ENCODE measurements at places on chromosomes 5 and 9.

GRCh38 chr5:3110371-3110770 is 358.9 kb upstream of the IRX2 start:
- DNase-seq = no peak

- DNase-seq = no peak
Observed at GRCh38 chr5:100493996-100494395, 41.2 kb upstream of the FAM174A start.

DNA sequence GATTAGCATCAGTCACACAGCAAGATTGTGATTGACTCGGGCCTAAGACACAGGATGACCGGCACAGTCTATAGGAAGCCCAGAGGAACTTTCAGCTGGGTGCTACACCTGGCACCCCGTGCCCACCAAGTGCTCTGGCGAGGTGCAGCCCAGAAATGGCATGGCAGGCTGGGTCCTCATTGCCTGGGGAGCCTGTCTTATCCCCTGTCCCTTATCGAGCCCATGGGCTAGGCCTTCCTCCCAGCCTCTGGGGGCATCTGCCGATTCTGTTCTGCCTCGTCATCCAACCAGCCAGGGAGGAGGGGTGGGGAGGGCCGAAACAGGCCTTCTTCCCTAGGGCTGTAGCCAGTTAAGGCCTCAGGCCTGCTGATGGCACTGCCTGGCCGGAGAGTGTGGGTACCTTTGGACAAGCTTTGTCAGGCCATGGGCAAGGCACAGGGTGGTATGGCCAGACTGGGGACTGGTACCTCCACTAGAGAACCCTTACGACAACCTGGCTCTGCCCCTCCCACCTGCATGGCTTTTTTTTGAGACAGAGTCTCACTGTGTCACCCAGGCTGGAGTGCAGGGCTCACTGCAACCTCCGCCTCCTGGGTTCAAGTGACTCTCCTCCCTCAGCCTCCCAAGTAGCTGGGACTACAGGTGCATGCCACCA is 1.6 kb downstream of the GRK6 start:
- DNase-seq = no peak

GRCh38 chr5:146426853-146427618 is 20.1 kb upstream of the TCERG1 start:
- peak; percentile 70 for DNase-seq

GRCh38 chr5:112886975-112887374 is 25.9 kb downstream of the SRP19 start:
- no peak for DNase-seq

GRCh38 chr5:124007675-124008398 is 495.9 kb downstream of the CSNK1G3 start:
- DNase-seq = no peak

GRCh38 chr5:137672001-137672400 is 63.9 kb downstream of the KLHL3 start:
- DNase-seq = no peak

GRCh38 chr5:168339109-168339771 is 47.8 kb downstream of the WWC1 start:
- DNase-seq = peak; percentile 26

GRCh38 chr9:93224591-93224990 is 40.7 kb downstream of the WNK2 start:
- no peak for DNase-seq

DNA sequence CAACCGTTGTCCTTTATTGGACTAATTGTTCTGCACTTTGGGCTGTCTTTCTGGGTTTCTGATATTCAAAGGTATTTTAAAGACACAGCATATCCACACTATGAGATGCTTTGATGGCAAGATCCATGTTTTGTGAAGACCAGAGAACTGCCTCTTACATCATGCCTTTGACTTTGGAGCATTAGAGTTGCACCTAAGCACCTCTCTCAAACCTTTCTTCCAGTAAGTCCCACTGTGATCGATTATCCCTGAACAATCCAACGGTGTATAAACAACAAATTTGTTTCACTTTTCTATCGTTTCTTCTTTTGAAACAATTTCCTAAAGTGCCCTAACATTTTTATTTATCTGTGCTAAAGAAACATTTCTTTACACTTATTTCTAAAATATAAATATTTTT is 144.4 kb downstream of the KCTD16 start:
- DNase-seq = no peak

- no peak for DNase-seq
Observed at GRCh38 chr9:81893929-81894328, 34.3 kb upstream of the SPATA31D4 start.

DNA sequence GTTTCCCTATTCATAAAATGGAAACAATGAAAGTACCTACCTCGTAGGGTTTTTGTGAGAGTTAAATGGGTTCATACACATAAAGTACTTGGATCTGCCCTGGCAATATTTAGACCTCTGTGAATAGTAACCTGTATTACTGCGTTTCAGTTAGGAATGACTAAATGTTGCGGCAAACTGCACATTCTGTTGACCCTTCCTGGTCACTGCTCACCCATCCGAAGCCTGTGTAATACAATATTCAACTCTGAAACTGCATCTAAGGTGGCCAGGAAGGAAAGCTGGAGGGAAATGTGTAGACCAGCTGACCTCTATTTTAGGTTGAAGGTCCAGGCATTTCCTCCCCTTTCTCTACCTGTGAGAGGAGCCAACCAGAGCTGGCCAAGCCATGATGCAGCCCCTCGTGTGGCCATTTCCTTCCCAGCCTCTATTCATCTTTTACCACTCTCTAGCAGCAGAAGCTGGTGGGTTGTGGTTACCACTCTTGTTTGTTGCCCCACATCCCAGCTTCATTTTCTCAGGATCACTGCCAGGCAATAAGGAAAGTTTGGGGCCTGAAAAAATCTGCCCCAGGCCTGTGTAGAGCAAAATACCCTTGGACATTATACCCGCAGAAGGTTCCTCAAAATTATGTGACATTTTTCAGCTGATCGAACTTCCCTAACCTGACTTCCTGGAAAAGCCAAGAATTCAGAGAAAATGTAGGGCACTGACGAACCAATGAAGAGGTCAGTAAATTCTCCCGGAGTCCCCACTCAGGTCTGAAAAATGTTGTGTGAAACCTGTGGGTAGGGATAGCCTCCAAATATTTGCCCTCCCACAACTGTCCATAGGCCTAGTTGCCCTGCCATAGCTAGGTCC is 20.5 kb upstream of the PDCD1LG2 start:
- DNase-seq = no peak

- DNase-seq = no peak
Observed at GRCh38 chr9:134054891-134055811, 12.7 kb downstream of the BRD3 start.

GRCh38 chr5:131818001-131818724 is 21.3 kb upstream of the FNIP1 start:
- DNase-seq = no peak

DNA sequence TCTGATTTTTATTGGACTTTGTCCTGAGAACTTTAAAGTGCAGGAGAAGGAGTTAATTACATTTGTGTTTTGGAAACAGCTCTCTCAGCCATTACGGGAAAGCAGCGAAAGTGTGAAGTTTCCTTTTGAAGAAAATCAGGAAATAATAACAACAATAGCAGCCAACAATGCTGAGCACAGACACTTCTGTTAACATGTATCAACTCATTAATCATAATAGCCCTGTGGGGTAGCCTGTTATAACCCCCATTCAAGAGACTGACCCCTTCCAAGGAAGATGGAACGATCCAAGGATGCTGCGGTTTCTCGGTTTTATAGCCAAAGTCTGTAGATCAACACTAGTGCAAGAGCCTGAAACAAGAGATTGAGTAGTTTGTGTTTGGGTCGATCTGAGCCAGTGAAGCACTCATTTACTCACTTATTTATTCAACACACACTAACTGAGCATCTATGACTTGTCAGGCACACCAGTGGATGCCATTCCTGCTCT is 195.5 kb downstream of the DRD1 start:
- no peak for DNase-seq

GRCh38 chr9:98678244-98678842 is 30.4 kb downstream of the GABBR2 start:
- DNase-seq = peak; percentile 15

DNA sequence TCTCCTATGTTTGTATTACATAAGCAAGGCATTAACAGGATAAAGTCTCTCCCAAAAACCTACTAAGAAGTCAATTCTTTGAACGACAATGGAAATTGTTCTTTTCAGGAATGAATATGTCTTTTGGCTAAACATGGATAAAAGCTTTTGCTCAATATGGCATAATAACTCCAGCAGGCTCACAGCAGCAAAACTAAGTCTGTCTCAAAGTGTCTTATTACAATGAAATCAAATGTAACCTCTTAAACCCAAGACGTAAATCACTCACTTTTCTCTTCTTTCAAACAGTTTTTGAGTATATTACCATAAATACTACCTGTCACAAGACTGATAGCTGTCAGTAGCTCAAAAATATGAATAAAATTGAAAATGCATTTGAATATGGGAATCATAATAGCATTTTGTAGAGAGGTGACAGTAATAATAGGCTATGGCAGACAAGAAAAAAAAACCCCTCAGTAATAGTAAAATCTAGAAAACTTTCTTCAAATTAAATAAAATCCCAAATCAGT is 41.7 kb upstream of the EFNA5 start:
- DNase-seq = no peak

GRCh38 chr5:172491481-172491880 is 37.2 kb upstream of the SH3PXD2B start:
- no peak for DNase-seq

- DNase-seq = no peak
Observed at GRCh38 chr9:94166976-94167346, 82.7 kb downstream of the PTPDC1 start.

- no peak for DNase-seq
Observed at GRCh38 chr9:114937516-114937915, 7.1 kb upstream of the TNFSF8 start.

GRCh38 chr9:88923653-88924288 is 67.5 kb upstream of the S1PR3 start:
- no peak for DNase-seq

- no peak for DNase-seq
Observed at GRCh38 chr9:135215571-135216161, 128.2 kb downstream of the OLFM1 start.

DNA sequence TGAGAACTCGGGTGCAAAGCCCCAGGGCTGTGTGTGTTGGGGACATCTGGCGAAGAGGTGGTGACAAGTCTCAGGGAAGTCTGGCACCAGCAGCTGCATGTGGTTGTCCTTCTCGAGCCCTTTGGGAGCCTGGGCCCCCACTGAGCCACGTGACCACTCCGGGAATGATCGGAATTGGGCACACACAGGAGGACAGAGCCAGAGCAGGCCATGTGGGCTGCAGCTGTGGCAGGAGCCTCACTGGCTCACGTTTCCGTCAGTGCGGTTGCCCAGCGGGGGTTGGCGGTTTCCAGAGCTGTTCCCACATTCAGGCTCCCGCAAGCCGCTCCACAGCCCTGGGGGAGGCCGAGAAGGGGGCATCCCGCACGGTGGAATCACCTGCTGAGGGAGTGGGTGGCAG is 6.8 kb upstream of the CEL start:
- DNase-seq = peak; percentile 61

DNA sequence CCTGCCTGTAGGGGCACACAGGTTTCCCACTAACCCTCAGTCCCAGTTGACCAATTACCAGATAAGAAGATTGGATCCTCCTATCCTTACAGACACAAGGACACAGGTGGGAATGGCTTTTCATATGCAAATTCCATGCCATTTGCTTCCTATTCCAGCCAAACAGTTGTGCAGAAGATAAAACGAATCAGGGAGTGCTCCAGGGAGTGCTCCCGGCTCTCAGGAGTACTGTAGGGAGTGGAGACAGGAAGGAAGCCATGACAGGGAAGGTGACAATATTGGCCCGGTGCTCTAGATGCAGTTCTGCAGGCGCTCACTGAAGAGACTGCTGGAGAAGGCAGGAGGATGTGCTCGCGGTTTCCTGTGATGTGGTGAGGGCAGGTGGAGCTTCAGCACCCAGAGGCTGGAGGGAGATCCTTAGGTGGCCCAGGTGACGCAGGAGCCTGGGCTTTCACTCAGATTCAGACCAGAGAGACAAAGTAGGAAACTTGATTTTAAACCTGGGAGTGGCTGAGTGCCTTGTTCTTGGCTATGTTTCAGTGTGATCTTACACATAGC is 260.0 kb downstream of the AUH start:
- DNase-seq = no peak

DNA sequence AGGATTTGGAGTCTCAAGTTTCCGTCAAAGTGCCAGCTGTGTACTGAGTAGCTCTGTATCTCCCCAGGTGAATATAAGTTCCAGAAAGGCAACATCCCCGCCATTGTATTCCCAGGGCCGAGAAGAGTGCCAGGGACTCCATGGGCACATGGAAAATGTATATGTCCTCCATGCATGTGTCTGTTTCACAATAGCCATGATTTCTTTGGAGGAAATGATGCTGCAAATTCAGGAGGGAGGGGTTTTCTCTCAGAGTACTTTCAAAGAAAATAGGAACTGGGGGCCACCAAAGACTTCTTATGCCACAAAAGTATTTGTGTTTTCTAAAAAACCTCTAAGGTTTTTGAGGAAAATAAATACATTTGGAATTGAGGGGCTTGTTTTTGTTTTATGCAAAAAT is 524.6 kb downstream of the BNC2 start:
- no peak for DNase-seq

DNA sequence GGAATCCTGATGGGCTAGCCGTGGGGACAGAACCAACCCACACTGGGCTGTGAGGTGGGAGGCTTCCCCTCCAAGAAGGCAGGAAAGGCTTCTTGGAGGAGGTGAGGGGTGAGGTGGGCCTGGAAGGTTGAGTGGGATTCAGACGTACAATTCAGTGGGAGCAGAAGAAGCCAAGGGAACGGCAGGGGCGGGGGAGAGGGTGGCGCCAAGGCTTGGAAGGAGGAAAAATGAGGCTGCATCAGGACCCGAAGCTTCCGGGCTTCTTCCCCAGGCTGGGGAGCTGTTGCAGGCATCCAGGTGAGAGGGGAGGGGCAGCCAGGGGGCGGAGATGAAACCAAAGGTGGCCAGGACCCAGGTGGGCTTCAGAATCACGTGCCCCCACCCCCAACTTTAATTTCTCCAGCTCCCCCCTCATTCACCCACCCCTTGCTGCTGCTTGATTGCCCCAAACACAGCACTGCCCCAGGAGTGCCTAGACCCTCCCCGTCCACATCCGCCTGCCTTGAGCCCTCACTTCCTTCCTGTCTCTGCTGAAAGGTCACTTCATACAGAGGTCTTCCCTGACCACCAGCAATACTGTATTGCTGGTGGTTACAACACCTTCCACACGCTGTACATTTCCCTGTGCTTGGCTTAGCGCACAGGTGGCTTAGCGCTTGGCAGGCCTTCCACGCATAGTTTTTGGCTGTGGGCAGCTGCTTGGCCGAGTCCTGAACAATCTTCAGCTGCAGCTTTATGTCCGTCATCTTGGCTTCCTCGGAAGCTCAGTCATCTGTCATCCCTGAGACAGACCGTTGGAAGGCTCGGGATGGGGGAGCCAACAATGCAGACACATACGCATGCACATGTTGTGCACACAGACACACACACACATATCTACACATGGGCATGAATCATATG is 193.5 kb downstream of the RGS3 start:
- DNase-seq = no peak

- no peak for DNase-seq
Observed at GRCh38 chr5:66710557-66711088, 114.4 kb downstream of the MAST4 start.

DNA sequence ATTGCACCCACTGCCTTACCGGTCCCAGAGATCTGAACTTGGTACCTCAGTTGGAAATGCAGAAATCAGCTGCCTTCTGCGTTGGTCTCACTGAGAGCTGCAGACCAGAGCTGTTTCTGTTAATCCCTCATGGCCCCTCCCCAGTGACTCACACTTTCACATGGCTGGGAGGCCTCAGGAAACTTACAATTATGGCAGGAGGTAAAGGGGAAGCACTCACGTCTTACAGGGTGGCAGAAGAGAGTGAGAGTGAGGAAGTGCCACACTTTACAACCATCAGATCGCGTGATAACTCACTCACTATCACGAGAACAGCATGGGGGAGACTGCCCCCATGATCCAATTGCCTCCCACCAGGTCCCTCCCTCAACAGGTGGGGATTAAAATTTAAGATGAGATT is 648.5 kb downstream of the MTRR start:
- peak; percentile 8 for DNase-seq

All from ELR (cell line).